ENCODE measurements at places on chromosomes 1 and 21. TPM values are rescaled to one million over a fixed set of nuclear protein-coding genes. Genes with fewer than 3 reads are reported as not detected.

The LINGO4 gene
- not detected for total RNA-seq

The NGF gene
- total RNA-seq = 25.7 TPM

- DNase-seq = no peak
Measured at GRCh38 chr1:200890027-200890426, 4.7 kb upstream of the INAVA start.

- DNase-seq = no peak
Measured at GRCh38 chr1:215710036-215710898, 143.2 kb downstream of the KCTD3 start.

DNA sequence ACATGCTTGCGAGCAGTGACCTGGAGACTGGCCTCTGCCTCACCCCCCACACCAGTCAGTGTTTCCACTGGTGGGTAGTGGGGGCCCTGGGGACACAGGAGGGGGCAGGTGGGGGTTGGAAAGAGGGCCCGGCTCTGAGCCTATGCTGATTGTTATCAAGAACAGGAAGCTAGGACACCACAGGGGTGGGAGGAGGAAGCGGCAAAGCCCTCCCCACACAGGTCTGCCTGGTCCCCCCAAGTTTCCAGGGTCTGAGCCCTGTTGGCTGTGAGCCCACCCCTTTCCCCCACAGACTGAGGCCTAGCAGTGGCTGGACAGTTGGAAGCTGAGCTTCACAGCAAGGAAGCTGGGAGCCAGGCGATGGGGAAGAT is 1.6 kb upstream of the PTPN7 start:
- DNase-seq = no peak

Measured in thoracic aorta (tissue), 2 donors.